Choroid plexus epithelial cell (primary cell): ENCODE measurements at places on chromosomes 3 and 15.

DNA sequence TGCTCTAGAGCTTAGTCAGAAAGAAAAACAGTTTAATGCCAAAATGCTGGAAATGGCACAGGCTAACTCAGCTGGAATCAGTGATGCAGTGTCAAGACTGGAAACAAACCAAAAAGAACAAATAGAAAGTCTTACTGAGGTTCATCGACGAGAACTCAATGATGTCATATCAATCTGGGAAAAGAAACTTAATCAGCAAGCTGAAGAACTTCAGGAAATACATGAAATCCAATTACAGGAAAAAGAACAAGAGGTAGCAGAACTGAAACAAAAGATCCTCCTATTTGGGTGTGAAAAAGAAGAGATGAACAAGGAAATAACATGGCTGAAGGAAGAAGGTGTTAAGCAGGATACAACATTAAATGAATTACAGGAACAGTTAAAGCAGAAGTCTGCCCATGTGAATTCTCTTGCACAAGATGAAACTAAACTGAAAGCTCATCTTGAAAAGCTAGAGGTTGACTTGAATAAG is 150.5 kb upstream of the LRRFIP2 start:
- peak; percentile 38 for DNase-seq

DNA sequence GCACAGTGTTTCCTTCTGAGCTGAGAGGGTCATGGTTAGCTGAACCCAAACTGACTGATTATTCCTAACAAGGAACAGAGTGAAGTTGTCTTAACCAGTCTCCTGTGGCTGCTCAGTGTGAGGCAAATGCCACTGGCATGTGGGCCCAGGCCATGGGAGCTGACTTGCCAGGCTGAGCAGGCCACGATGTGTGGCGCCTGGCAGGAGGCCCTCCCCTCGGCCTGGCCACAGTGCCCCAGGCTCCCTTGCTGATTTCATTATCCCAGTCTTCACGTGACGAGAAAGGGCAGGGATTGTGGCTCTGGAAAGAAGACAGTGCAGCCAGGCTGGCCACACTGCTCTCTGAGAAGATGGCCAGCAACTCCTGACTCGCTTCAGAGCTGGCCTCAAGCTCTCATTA is 58.8 kb downstream of the SLCO2A1 start:
- no peak for DNase-seq

- no peak for DNase-seq
These were observed 138.3 kb upstream of the ABHD17C start for GRCh38 chr15:80556694-80557367.

DNA sequence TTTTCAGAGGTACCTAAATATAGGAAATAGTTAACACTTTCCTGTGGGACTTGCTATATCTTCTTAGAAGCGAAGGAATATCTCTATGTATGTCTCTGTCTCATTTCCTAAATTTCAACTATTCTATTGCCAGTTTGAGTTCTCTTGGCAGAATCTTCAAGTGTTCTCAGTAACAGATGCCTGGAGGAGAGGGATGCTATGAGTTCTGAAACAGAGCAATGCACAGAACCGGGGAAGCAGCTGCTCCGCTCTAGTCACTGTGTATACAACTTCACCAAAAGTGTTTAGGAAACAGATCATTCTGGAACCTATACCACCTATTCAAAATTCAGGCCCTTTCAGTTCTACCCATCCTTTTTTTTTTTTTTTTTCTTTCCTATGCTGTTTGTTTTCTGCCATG is 144.6 kb downstream of the RORA start:
- no peak for DNase-seq

DNA sequence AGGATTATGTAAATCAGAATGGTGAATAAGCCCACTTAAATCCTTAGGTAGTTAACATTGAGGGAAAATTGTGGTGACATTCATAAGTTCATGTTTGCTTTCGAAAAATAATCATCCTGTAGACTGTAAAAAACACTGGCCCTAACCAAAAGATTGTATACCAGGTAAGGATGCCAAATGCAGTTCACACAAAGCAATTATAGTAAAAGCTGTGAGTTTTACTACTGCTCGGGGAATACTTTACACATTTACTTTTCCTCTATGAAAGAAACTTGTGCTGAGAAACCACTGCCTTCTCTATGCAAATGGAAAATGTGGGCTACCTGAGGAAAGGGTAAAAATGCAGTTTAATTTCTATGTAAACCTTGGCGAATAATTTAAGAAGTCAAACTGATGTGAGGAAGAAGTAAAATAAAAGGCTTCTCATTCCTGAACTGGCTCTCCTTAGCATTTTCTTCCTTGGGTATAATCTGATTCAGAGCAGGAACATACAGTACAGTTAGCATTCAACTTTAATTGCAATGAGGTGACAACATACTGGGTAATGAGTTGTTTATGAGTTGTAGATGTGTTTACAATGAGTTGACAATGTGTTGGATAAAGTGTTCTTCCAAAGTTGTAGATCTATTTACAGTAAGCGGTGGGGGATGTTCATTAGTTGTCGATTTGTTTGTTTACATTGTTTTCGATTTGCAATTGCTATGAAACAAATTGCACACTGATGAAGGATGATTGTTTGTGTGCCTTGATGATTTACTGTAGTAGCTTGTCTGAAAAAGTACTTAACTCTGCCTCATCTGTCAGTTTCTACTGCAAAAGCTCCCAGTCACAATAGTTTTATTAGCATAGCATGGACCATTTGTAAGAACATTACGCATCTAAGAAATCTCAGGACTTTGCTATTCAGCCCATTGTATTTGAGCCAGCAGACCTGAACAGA is 453.0 kb upstream of the DPH6 start:
- DNase-seq = no peak

DNA sequence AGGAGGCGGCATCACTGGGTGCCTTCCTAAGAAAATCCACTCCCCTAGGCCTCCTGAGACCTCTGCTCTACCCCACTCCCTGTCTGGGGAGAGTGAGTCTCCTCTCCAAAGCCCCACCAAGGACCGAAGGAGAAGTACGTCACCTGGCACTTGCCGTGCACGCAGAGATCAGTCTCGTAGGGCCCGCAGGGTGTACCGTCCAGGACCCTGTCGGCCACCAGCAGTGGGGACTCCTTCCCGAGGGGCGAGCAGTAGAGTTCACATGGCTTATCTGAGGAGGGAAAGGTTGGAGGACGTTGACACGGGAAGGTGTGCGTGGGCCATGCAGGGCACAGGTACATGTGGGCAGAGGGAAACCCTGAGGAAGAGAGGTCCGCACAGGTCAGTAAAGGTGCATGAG is 232.9 kb downstream of the ADAMTS17 start:
- DNase-seq = no peak

DNA sequence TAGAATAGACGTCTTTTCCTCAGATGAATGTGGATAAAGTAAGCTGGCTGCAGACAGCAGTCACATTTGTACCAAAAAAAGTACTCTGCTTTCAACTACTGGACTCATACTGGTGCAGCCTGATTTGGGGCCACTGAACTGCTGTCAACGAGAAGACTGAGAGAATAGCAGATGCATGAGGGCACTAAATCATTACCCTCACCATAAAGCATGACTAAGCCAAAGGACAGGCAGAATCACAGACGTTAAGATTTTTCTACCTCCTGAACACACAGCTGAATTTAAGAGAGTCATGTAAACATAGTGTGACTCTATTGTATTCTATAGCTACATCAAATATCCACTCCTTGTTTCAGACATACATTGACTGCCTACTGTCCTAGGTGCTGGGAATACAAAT is 67.8 kb upstream of the CDAN1 start:
- DNase-seq = no peak

- DNase-seq = no peak
These were observed 839.8 kb upstream of the ALCAM start for GRCh38 chr3:104526901-104527401.

- DNase-seq = no peak
These were observed 75.6 kb upstream of the OSBPL11 start for GRCh38 chr3:125670945-125671344.

DNA sequence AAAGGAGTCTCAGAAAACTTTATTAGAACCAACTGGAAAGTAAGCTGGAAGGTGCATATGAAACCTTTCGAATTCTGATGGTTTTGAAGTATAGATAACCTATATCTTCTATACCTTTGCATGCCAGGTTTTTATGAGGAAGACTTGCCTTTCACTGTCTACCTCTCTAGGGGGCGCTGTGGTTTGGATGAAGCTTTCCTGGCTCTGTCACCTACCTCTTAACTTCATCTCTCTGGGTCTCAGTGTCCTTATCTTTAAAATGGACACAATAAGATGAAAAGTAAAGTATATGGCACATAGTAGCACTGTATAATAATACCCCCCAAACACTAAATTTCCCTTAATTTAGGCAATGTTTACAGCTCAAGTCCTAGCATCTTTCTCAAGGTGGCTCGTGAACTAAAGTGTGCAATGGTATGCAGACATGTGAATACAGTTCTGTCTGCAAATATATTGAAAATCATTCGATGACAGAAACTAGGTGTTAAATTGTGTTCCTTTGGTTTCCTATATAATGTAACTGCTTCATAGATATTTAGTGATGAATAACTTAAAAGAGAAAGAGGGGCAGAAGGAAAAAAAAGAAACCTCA is 314.3 kb downstream of the CHST2 start:
- DNase-seq = peak; percentile 20

- DNase-seq = no peak
These were observed 152.5 kb upstream of the P2RY1 start for GRCh38 chr3:152682477-152682876.

DNA sequence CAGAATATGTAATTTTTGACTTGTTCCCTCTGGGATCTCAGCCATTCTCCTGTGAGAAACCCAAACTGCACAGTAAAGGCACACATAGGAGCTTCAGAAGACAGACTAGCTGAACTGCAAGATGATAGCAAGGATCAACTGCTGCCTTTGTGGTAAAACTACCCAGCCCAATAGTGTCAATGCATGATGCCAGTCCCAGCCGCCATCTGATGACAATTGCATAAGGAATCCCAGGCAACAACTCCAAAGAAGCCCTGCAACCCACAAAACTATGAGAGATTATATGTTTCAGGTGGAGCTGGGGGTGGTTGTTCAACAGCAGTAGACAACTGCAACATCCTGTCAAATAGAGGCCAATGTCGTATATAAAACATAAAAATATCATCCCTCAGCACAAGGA is 192.4 kb upstream of the ARPP21 start:
- no peak for DNase-seq

DNA sequence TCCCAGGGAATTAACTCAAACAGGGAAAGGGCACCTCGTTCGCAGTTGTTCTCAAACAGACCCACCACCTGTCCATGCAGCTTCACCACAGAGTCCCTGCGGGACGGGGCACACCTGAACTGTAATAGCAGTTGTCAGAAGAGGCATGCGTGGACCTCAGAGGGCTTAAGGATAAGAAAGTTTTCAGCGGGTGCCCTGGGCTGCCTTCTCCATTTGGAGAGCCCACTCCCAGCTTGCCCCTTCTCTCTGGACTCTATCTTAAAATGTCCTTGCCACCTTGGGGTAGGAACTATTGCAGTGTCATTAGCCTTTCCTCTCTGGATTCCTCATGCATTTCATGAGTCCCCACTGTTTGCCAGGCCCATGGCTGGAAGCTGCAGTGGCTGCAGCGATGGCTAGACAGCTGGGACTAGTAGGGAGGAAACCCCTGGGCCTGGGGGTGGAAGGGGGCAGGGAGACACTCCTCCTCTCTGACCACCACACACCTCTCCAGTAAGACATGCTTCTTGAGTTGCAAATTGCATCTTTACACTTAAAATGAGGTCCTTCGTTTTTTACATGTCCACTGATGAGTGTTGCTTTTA is 33.5 kb downstream of the PDIA5 start:
- DNase-seq = no peak

DNA sequence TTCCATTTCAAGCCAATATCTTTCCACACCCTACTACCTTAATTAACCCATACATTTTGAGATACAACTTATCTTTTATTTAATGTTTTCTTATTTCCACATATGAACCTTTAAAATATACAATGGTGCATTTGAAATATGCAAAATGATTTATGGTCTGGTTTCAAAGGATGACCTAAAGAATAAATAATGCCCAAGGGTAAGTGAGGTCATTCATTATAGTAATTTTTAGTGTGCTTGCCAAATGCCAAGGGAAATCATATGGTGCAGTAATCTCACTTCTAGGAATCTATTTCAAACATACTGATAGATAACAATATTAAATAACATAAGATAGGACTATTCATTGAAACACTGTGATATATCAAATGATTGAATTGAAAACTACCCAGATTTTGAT is 1055.4 kb downstream of the AGBL1 start:
- DNase-seq = no peak

DNA sequence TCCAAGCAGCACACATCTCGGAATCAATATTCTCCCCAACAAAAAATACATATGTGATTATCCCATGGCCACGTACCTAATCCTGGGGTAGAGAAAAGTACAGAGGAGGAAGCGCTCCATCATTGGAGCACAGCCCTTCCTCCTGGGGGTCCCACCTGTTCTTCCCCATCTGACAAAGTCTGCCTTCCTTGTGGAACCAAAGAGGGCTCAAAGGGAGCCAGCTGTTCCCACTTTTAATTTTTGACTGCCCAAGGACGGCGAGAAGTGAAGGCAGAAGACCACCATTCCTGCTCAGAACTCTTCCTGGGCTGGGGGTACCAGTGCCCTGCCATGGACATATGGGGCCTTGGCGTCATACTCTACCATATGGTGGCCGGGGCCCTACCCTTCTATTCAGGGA is 14.1 kb upstream of the FANCD2 start:
- DNase-seq = no peak

DNA sequence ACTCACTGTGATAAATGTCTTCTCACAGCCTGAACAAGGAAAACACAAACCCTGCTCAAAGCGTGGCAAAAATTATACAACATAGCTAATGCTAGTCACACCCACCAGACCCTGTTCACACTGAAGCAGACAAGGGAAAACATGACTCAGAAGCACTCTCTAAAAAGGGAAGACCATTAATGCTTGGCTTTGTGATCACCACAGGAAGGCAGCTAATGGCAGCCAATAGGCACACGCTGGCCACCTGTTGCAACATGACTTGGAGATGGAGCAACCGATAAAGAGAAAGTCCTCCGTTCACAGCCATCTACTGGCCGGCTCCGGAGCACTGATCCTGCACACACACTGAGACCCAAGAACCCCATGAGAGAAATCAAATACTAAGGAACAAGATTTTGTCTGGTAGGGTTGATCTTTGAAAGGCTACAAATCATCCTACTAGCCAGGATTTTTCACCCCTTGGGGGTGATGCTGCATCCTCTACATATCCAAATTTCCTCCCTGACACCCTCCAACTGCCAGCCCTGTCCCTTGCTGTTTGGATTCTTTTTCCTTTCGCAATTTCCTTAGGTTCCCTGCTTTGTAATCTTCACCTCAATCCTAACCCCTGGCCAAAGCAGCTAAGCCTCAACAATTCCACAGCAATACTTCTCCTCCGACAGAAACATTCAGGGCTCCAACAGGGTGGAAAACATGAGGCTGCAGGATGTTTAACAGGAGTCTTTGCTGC is 3.2 kb downstream of the ZXDC start:
- DNase-seq = peak; percentile 92

GRCh38 chr3:123767009-123767372 is 117.1 kb downstream of the MYLK start:
- DNase-seq = no peak

GRCh38 chr15:73838831-73839426 is 34.4 kb upstream of the TBC1D21 start:
- DNase-seq = no peak
